ENCODE measurements at places on chromosomes 16 and 17.

DNA sequence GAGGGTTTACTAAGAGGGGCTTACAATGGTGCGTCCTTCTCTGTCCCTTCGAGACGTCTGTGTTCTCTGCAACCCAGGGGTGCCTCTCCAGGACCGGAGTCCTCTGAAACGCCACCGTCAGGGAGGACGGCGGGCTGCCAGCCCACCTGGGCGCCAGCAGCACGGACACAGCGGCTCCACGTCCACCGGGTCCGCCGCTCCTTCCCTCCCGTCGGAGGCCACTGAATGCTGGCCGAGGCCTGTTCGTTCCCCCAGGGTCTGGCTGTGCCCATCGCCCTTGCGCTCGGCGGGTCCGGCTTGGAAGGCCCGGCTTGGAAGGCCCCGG, 403 bp downstream of the TEPSIN start:
- no peak for DNase-seq

- DNase-seq = no peak
These were observed 1.0 kb downstream of the RHBDF2 start for GRCh38 chr17:76500074-76500746.

GRCh38 chr16:17177959-17178905, 292.5 kb downstream of the XYLT1 start:
- DNase-seq = no peak

DNA sequence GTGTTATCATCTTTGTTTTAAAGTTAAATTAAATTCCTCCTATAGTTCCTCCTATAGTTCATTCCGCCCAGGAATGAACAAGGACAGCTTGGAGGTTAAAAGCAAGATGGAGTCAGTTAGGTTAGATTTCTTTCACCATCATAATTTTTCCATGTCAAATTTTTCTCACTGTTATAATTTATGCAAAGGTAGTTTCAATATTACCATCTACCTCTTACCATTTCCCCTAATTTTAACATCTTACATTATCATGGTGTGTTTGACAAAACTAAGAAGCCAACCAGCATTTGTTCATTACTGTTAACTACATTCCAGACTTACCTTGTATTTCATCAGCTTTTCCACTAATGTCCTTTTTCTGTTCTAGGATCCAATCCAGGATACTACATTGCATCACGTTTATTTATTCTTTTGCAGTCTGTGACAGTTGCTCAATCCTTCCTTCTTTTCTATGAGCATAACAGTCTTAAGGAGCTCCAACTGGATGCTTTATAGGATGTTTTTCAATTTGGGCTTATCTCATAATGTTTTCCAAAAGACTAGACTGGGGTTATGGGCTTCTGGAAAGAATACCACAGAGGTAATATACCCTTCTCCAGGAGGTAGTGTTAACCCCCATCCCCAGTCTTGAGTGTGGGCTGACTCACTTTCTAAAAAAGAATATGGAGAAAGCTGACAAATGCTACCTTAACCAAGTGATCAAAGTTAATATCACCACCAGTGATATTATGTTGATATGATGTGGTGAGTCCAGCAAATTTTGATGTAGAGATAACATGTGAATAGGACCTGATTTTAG, 158.5 kb downstream of the PPM1E start:
- no peak for DNase-seq

DNA sequence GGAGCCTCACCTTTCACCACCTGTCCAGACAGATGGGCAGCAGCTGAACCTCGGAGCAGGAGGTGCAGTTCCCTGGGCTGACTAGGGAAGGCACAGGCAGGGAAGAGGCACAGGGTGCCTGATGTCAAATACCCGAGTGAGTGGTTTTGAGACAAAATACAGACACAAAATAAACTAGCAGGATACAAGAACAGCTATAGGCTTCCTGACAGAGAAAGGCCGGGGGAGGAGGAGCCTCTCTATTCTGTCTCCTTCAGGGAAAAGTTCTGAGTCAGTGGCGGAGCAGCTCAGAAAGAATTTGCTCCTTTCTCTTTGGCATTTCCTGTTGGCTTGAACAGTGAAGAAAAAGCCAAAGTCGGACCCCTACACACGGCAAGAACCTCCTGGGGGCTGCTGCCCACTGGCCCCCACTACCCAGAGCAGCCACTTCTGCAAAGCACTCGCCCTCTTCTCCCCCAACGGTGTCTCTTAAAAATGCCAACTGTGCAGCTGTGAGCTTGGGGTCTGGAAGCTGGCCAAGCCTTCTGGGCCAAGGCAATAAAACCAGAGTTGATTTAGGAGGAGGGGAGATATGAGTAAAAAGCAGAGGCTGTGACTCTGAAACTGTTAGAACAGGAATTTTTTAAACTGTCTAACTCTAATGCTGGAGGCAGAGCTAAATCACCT, 14.4 kb upstream of the FAAP100 start:
- peak; percentile 61 for DNase-seq

DNA sequence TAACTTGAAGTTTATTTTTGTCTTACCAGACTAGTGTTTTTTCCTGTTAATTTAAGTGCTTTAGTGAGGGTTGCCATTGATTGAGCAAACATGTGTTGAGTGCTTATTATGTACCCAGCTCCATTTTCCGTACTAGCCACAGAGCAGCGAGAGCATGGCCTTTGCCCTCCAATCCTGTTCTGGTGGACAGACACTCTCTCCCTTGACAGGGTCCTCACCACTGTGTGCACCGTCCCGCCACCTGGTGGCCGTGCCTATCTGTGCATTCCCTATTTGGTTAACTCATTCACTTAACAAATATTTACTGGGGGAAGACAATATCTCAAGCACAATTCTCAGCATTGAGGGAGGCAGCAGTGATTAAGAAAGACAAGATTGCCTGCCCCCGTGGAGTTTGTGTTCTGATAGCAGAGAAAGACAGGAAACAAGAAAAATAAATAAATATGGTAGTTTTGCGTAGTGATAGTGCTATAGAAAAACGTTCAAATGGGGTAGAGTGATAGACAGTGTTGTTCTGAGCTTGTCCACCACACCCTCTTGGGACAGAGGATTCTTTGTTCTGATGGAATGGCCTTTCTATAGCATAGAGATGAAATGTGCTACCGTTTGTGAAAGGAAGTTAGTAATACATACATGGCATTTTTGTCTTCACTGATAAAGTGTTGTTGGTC, 13.0 kb downstream of the CDH13 start:
- peak; percentile 57 for DNase-seq

DNA sequence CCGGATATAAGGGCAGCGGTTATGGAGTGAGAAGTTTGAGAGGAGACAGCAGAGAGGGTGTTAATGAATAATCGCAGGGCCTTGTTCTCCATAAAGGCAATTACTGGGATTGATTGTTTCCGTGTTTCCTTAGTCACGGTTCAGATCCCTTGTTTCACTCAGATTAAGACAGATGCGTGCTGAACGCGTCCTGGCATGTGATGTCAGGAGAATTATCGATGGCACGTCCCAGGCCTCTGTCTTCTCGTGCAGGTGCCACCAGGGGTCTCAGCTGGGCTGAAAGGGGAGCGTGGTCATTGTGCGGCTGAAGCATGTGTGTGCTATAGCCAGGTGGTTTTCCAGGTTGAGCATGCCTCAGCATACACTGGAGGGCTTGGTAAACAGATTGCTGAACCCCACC, 142.4 kb upstream of the NOL11 start:
- DNase-seq = no peak

DNA sequence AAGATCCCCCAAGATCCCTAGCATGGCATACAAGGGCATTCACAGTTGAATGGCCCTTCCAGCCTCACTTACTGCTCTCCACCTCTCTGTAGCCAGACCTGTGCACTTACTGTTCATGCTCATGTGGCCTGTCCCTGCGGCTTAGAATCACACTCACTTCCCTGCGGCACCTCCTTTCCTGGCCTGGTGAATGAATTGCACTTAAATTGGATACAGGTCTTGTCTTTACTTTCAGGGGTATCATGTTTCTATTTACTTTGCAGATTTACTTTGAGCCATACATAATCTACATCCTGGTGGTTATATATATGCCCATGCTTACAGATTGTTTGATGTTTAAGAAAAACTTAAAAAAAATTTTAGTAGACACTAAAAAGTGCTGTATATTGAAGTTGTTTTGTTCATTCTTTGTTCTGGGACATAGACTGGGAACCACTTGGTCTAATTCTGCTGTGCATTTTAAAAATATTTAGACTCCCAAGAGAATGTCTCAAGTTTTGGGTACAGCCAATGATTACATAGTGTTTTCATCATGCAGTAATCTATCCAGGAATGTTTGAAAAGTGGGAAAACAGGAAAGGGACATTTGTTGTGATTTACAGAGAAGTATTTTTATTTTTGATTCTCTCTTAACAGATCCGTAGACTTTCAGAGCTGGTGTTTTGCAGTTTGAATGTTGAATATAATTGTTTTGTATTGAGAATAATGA, 63.9 kb downstream of the NUP88 start:
- DNase-seq = no peak
